ENCODE measurements at places on chromosomes 2 and 18. TPM values are rescaled to one million over a fixed set of nuclear protein-coding genes. Genes with fewer than 3 reads are reported as not detected.

- DNase-seq, result no peak
These were observed 1.8 kb downstream of the METTL5 start for GRCh38 chr2:169822785-169823392.

DNA sequence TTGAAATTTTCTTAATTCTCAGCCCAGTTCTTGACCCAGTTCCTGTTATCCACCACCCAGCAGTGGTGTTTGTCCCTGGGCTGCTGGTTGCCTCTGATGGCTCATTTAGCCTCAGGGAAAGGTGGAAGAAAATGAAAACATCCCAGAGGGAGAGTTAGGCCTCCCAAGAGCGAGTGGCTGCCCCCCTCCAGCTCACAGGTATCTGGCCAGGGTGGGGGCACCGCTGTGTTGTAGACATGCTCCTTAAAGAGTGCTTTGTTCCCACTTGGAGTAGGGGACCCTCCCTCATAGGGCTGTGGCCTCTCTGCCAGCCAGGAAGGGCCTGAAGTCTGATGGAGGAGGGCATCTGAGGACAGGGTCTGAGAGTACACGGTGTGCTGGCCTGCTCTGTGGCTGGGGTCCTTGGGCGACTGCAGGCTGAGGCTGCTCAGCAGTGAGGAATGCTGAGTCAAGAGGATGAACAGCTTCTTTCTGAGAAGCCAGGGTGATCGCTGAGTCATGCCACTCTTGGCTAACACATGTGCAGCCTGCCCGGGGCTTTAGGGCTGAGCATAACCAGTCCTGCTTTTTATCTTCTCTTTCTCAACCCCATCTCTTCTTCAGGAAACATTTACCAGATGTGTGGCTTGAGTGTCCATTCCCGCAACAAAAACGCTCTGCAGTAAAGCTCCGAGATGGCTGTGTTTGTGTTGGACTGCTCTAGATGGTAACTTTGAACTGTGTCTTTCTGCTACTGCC, 72.3 kb downstream of the IL1R2 start:
- DNase-seq, result peak; percentile 79

DNA sequence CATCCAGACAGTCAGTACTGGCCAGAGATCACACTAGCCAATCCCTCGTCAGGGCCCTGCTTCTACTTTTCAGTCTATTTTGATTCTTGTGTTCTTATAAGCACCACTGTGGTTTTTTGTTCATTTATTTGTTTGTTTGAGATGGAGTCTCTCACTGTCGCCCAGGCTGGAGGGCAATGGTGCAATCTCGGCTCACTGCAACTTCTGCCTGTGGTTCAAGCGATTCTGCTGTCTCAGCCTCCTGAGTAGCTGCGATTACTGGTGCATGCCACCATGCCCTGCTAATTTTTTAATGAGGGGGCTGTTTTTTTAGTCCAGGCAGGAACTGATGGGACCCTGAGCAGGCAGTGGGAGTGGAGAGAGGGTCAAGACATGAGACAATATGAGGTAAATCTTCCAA, 64.9 kb upstream of the KIF5C start:
- no peak for DNase-seq

GRCh38 chr2:120802867-120803484, 67.3 kb downstream of the GLI2 start:
- no peak for DNase-seq

DNA sequence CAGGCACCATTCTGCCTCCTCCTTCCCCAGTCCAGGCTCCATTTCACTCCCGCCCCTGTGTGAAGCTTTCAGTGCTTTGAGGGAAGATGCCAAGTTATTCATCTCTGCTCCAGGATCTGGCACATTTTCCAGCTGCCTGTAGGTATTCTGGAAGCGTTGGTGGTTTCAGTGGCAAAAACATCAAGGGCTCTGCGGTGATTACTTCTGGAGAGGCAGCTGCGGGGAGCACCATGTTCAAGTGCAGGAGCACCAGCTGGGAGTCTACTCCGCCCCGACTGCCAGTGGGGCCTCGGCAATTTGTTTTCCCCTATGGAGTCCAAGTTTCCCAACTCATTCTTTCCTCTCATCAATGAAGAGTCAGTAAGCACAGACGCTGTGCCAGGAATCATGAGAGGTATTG, 211.7 kb downstream of the CLIP4 start:
- DNase-seq, result no peak

DNA sequence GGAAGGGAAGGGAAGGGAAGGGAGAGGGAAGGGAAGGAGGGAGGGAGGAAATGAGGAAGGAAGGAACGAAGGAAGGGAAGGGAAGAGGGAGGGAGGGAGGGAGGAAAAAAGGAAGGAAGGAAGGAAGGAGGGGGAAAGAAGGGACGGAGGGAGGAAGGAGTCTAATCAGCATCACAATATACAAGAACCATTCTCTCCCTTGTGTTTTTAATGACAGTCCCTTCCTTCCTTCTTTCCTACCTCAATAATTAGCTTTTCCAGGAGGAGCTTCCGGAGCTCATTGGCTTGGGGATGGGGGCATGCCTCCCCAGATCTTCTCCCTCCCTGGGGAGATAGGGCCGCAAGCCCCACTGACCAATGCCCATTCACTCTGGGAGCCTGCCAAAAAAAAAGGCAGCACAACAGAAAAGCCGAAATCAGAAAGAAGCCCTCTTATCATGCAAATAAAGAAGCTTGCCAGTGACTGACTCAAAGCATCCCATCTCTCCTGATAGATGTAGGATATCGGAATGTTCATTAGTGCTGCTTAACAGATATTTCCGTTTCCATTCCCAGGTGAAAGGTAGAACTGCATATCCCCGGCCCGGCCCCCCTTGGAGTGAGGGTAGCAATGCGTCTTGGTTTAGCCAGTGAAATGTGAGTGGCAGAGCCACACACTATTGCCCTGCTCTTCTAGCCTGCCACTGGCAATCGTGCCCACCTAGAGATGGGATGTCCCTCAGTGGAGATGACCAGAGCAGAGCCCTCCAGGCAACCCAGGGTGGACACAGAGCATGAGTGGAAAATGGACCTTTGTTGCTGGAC, 17.8 kb upstream of the SMAD7 start:
- no peak for DNase-seq

- no peak for DNase-seq
These were observed 57.6 kb upstream of the ZNF532 start for GRCh38 chr18:58806826-58807714.

DNA sequence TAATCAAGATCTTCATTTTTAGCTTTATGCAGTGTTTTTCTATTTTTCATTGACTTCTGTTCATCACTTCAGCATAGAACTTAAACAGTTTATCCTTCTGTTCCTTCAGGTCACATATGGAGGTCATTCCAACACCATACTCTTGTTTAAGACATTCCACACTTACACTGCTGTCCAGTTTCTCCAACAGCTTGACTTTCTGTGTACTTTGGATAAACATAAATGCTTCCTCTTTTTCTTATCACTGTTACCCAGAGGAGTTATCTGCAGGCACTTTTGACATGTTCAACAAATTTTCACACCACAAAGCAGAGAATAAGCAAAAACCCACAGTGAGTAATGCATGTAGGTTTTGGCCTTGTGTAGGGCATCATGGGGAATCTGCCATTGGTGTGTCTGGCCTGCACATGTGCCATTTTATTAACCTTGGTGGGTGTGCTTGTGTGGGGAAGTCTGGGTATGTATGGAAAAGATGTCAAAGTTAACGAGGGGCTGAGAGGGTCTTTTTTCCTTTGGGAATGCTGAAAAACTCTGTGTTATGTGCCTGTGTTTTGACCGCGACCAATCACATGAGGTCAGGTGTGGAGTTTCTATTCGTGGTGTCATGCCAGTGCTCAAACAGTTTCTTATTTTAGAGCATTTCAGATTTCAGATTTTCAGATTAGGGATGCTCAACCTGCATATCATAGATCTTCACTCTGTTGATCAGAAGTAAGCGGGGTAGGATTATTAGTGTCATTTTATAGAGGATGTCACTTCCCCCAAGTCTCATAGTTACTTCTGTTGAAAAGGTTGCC, 53.9 kb upstream of the ACVR1 start:
- no peak for DNase-seq

DNA sequence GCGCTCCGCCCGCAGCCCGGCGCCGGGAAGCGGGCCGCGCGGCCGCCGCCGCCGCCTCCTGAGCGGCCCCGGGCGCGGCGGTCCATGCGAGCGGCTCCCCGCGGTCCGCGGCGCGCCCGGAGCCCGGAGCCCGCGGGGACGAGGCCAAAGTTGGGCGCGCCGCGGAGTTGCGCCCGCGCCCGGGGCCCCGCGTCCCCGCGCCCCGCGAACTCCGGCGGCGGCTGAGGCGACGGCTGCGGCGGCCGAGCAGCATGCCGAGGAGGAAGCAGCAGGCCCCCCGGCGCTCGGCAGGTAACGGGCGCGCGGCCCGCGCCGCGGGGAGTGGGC, 992 bp downstream of the TSHZ1 start:
- DNase-seq, result no peak

- no peak for DNase-seq
These were observed 86.4 kb downstream of the XRCC5 start for GRCh38 chr2:216195565-216196029.

DNA sequence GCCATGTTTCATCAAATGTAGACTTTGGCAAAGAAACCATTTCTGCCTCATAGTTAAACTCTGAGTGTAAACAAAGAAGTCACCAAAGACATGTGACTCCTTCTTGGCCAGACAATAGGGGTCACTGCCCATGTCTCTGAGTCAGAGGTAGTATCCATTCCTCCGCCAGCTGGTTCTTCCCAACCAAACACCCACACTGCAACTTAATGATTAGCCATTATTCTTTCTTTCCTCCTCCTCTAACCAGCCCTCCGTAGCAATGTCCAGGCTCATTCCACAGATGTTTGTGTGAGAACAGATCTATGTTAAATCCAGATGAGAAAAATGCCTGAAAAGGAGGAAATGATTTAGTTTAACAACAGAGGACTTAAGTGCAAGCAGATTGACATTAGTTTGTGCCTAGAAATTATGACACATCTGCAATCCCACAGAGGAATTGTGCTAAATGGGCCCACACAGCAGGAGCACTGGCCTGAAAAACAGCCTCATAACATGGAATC, 127.9 kb upstream of the SH3BP4 start:
- no peak for DNase-seq

DNA sequence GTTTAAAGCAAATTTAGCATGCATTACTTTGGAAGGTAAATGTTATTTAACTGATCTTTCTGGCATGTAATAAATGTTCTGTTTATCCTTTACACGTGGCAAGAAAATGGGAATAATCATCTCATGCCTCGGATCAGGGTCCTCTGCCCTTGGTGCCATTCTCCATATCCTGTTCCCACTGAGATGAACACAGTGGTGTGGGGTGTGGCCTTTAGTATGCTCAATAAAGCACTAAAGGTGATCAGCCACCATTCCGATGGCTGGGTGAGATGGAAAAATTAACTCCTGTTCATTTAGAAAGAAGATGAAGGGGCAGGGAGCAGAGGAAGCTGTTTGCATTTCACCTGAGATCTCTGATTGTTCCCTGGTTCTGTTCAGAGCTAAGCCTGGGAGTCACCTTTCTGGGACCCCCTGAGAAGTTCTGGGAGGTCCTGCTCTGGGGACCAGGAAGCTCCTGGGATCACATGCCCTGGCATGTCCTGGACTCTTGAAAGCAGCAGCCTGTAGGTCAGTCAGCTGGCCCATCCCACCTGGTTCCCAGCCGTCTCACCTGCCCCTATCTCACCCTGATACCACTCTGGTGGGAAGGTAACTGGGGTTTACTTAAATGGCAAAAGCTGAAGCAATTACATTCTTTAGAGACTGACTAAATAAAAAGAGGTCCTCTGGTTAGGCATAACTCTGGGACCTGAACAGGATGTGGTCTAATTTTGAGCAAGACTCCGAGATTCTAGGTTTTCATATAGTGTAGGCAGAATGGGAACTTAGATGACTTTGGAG, 288.9 kb upstream of the EPAS1 start:
- no peak for DNase-seq

DNA sequence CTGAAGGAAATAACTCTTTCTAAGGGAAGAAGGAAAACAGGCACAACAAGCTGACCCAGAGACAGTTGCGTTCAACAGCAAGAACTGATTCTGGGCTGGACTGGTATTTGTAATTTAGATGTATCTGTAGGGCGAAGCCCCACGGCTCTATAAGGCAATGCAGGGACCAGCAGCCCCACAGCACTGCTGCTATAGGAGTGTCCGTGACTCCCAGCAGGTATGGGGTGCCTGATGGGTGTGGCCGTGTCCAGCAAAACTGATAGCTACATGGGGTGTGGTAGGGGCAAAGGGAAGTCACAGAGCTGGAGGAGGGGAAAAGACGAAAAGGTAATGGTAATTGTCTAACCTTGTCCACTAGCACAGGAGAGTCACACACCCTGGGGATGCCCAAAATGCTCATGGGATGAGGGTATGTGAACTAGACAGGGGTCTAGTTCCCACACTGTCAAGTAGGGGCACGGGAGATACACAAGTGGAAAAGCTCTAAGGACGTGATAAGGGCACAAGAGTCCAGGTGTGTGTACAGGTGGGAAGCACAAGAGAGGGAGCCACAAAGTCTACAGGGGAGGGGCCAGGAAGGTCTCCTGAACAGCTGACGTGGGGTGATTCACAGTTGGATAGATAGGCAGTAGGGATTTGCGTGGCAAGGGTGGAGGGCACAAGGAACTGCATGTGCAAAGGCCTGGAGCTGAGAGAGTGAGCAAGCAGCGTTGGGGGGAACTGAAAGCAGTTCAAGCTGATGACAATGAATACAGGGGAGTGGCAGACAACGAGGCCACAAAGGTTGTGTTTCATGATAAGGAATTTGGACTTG, 48.5 kb upstream of the ASPRV1 start:
- DNase-seq, result no peak

DNA sequence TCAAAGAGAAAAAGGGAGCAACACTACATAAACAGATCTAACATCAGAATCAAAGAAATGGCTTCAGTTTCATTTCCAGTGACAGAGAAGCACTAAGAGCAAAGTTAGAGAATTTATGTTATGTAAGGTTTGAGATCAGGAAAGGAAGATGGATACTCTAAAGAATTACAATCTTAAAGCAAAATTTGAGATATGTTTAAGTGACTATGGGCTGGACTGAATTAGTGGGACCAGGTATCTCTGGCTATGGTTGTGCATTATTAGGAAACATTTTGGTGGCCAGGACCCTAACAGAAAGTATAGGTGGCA, 208.2 kb downstream of the CCDC178 start:
- no peak for DNase-seq

GRCh38 chr2:61994531-61994930, 89.1 kb downstream of the COMMD1 start:
- no peak for DNase-seq

- DNase-seq, result no peak
These were observed 3.7 kb downstream of the PLEK start for GRCh38 chr2:68368654-68369336.

GRCh38 chr2:186558512-186559276, 31.2 kb upstream of the ITGAV start:
- no peak for DNase-seq

- no peak for DNase-seq
These were observed 482.7 kb upstream of the SETBP1 start for GRCh38 chr18:44197832-44198611.

- DNase-seq, result no peak
These were observed 25.3 kb upstream of the IL1RN start for GRCh38 chr2:113102133-113102532.

The PCBP1 gene
- polyA plus RNA-seq, result 232 TPM

The MGAT4A gene
- polyA plus RNA-seq, result 15.4 TPM

The CACNB4 gene
- polyA plus RNA-seq, result 10.7 TPM

The ADRA2B gene
- 1.4 TPM for polyA plus RNA-seq

The ATOH8 gene
- polyA plus RNA-seq, result 34.2 TPM

The GFPT1 gene
- 29.4 TPM for polyA plus RNA-seq

The B4GALT6 gene
- 22.7 TPM for polyA plus RNA-seq
